GM23338 (cell line): ENCODE measurements at places on chromosomes 4 and X.

GRCh38 chr4:139243448-139244365 lies 36.3 kb downstream of the MGARP start:
- no peak for DNase-seq

GRCh38 chr4:25021216-25021615 lies 9.5 kb downstream of the LGI2 start:
- DNase-seq, result no peak

- peak; percentile 86 for DNase-seq
Observed at GRCh38 chrX:154409222-154409871, at the start of gene DNASE1L1. Gene DNASE1L1, minus strand, starts transcription at chrX:154409254. Its CDS starts 3,686 bp downstream, at chrX:154405568.

- no peak for DNase-seq
Observed at GRCh38 chr4:25908491-25908901, 5.5 kb upstream of the SMIM20 start.

- no peak for DNase-seq
Observed at GRCh38 chr4:38819569-38819968, 15.0 kb upstream of the TLR1 start.

DNA sequence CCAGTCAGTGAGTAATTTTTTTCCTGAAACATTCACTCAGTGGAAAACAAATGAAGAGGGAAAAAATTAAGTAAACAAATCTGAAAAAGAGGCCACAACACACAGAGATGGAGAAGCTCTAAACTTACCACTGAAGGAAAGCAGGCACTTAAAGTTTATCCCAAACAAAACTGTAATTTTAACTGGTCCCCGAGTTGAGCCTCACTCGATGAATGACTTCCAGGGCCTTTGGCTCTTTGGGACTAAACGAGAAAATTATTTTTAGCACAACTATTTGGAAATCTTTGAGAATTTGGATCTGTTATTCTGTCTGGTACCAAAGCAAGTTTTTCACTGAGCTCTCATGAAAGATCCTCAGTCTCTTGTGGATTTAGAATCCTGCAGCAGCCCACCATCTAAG lies at the start of gene C1QTNF7:
Gene C1QTNF7 (plus strand): TSS at position 333 of the 400 bp plus-strand sequence. CDS start 7,711 bp downstream, outside the sequence.
- DNase-seq, result no peak

GRCh38 chr4:7867701-7868435 lies 71.8 kb downstream of the AFAP1 start:
- DNase-seq, result no peak

GRCh38 chr4:128974136-128974581 lies 119.2 kb downstream of the SCLT1 start:
- DNase-seq, result no peak

DNA sequence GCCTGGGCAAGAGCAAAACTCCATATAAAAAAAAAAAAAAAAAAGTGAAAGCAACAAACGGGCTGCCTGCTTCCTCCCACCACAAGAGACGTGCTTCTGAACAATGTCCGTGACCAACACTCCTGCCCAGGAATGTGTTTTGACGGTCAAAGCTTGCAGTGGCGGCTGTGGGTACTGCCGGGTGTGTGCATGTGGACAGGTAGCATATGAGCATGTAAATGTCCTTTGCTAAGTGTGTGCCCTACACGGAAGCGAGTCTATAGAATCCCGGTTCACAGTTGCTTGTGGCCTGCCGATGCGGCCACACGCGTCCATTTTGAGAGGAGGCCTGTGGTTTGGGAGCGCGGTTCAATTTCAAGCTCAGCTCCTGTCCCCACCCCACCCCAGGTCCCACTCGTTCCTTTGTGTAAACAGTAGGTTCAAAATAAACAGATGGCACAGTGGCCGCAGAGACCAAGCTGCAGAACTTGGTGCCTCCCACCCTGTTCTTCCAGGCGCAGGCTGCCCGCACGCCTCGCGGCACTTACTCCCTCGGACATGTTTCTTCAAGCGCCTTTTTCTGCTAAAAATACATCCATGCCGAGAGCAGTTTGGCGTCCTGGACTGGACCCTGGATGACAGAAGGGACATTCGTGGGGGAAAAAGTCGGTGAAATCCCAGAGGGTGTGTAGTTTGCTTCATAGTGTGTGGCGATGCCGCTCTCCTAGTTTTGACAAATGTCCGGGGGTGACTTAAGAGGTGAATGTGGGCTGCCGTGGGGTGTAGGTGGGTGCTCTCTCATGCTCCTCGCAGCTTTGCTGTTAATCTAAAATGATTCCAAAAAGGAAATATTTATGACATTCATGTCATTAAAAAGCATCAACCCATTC lies 11.5 kb upstream of the NKX1-1 start:
- DNase-seq, result no peak

- DNase-seq, result no peak
Observed at GRCh38 chr4:93355411-93355810, 473.1 kb upstream of the ATOH1 start.

DNA sequence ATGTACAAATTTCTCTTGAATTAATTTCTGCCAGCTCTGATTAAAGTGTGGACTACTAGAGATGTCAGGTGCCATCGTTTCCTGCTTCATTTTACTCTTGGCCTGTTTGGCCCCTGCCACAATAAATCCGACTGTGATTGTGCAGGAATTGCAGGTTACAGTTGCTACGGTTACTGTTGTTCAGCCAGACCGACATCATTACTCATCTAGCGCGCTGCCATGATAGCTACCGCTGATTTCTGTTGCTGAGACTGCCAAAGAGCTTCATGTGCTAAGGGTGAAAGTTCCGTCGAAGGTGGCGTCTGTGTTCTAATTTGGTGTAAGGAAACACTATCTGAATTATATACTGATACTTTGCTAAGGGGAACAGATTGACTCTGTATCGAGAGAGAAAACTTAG lies 22.1 kb downstream of the SLIT2 start:
- DNase-seq, result peak; percentile 14

DNA sequence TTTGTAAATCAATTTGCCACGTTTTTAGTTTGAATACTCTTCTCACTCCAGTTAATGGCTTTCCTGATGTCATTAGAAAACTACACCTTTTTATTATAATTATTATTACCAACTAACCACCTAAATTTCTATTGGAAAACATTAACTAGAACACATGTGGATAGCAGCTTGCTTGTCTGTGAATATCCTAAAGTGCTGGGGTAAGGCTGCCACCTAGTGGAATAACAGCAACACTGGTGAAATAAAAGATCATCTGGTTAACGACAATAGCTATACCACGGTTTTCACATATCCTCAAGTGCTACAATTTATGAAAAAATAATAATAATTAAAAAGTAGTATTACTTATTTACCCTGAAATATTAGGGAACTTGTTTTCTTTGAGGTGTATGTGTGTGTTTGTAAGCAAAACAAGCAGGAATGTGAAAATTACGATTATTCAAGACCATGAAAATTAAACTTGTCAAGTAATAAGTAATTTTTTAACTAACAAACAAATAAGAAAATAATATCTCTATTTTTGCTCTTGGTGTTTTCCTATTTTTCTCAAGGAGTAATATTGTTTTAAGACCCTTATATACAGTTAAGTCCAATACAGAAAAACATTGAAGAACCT lies 130.1 kb upstream of the TECRL start:
- DNase-seq, result peak; percentile 78

DNA sequence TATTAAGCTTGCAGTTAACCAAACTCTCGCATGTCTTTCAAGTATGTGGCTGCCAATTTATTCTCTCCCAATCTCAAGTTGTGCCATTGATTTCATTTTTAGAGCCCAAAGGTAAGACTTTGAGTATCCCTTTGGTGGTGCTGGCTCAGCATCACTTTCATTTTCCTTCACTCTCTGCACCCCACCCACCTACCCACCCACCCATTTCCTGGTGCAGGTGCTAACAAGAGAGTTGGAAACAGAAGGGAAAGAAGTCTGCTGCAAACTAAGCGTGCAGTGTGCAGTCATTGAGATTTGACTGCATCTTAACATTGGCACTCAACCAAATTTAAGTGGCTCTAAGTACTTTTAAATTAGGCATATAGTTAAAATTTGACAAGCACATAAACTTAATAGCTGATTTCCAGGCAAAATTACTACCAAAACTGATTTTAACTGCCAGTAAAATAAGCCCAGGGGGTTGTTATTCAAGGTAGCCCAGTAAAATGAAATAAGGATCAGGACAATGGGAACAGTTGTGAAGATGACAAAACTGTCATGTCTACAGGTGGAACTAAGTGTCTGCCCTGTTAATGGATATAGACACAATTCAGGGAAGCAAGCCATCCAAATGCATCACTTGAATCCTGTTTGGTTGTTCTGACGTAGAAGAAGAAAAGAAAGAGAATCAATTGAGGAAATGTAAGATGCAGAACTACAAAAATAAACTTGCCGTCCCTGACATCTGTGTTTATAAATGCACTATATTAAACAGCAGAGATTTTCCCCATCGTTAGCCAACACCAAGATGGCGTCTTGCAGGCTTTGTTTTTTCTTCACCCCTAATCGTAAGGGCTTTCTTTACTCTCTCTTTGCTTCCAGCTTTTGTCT lies 184.2 kb downstream of the KDR start:
- no peak for DNase-seq

- DNase-seq, result no peak
Observed at GRCh38 chrX:46627711-46628419, 54.3 kb downstream of the CHST7 start.

DNA sequence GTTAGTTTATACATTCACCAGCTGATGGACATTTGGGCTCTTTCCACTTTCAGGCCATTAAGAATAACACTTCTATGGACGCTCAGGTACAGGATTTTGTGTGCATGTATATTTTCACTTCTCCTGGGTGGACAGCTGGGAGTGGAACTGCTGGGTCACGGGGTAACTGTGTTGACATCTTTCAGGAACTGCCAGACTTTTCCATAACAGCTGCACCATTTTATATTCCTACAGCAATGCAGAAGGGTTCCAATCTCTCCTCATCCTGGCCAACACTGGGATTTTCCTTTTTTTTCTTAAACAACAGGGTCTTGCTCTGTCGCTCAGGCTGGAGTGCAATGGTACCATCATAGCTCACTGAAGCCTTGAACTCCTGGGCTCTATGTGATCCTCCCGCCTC lies 11.9 kb downstream of the HAUS7 start:
- DNase-seq, result no peak
